Retina (tissue), 1 donor: ENCODE measurements at places on chromosomes 12 and 14.
A peak's percentile ranks its signal among the peaks of the same experiment; 100 is the strongest.

- DNase-seq: no peak
Observed at GRCh38 chr12:132079200-132079599, 64.9 kb downstream of the DDX51 start.

DNA sequence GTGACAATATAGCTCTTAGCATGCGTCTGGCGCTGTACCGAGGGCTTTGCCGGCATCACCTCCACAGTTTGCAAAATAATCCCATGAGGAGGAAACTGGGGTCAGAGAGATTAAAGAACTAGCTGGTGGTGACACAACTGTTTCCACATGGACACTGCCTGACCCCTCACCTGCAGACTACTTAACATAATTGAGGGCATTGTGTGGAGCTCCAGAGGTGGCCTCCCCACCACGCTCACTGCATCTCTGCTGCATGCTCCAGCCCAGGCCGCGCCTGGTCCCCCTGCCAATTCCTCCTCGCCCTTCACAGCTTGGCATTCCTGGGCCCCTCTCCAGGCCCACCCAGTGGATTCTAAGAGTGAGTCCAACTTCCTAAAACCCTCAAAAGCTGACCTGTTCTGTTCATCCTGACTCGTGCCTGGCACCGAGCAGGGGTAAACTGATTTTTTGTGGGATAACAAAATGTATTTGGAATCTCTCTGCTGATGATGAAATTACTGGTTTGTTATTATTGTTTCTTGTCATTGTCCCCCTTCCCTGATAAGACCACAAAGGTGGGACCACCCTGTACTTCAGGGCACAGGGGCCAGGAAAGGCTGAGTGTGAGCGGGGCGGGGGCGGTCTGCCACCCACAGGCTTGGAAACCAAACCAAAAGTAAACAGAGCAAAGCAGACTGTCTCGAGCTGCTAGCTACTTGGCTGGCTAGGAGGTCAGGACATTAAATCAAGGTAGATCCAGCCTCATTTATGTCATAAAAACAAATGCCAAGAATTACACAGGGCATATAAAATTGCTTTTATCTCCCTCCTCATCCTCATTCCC lies 40.6 kb downstream of the CHGA start:
- DNase-seq: no peak

DNA sequence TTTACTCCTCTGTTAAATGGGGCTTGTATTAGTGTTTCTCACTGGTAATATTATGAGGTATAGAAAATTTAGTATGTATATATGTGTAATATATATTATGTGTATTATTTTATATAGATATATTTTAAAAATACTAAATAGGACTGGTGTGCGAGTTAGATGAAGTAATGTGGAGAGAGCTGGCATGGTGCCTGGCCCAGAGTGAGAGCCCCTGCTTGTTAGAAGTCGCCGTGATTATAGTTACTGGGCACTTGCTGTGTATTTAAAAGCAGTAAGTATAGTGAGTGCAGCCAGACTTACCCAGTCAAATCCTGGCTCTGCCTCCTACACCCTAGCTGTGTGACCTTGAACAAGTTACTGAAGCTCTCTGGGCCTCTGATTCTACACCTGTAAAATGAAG lies 48.0 kb downstream of the WSCD2 start:
- no peak for DNase-seq

GRCh38 chr14:100622708-100623485 lies 35.7 kb upstream of the BEGAIN start:
- no peak for DNase-seq

GRCh38 chr12:71684081-71684480 lies 1.8 kb upstream of the TMEM19 start:
- DNase-seq: no peak

DNA sequence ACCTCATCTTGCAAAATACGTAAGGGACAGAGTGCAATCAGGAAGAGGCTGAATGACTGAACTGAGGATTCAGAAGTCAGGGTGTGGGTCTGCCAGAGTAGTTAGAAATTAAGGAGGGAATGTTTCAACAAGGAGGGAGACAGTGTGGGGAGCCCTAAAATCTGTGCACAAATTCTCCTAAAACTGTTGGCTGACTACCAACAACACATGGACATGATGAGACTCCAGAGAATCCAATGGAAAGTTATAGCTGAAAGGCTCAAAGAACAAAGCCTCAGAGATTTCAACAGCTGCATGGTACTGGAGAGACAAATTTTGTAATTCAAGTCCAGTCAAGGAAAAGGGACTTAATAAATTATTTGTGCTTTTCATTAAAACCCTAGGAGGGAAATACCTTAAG lies 36.1 kb upstream of the NEDD1 start:
- DNase-seq: no peak

DNA sequence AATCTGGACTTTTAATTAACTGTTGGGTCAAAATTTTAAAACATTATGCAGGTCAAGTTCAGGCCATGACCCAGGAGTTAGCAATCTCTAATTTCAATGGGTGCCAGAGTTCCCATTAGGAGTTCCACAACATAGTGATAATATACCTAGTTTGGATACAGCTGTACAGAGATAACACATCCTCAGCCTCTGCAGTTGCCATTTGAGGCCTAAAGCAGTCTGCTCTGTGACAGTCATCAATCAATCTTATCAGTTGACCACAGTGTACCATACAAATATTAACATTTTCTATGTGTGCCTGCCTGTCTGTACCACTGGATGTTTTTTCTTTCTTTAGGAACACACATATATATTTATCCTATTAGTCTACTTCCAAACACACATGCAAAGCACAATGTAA lies 54.0 kb upstream of the BBS10 start:
- no peak for DNase-seq

DNA sequence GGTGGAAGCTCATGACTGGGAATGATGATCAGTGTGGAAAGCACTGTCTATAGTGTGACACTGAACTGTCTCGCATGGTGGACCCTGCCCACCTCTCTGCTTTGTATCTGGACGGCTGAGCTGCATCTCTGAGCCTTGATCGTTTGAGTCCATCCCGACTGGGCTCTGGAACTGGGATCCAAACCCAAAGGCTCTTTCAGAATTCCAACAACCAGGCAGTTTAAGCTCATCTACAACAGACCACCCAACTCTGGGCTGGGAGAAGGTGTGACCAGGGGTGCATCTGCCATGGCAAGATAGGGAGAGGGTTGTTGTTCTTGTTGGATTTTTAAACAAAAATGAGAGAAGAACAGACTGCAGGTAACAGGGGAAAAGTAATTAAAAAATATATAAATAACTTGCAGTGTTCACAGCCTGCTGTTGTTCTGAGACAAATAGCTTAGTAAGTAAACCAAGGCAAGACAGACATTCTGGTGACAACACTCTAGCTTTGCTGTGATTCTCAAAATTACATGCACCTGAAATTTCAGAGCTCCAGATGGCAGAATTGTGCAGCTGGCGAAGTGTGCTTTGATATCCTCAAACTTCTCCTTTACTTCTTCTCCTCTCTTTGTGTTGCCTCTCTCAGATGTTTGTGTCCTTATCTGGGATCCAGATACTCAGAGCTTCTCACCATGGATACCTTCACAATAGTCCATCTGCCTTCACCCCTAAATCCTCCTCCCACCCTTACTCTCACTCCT lies 209.6 kb downstream of the EMP1 start:
- no peak for DNase-seq

GRCh38 chr12:95943330-95943842 lies at the start of gene AMDHD1:
Gene AMDHD1 (plus strand): TSS chr12:95943331. CDS start chr12:95943399, 68 bp downstream.
- peak; percentile 82 for DNase-seq

- no peak for DNase-seq
Observed at GRCh38 chr12:123254853-123255446, 16.7 kb downstream of the CDK2AP1 start.

DNA sequence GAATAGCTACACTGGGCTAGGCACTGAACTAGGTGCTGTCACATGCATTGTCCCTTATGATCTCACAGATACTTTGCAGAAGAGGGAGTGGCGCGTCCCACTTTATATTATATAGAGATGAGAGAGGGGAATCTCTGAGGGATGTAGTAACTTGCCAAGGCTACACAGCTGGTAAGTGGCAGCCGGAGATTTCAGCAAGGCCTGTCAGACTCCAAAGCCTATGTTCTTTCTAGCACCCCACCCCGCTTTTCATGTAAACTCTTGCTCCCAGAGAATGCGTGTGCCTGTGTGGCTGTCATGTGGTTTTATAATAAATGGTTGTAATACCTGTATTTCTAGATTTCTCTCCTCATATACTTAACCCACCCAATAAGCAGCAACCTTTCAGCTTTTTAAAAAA lies 39.1 kb downstream of the WDR20 start:
- DNase-seq: no peak

DNA sequence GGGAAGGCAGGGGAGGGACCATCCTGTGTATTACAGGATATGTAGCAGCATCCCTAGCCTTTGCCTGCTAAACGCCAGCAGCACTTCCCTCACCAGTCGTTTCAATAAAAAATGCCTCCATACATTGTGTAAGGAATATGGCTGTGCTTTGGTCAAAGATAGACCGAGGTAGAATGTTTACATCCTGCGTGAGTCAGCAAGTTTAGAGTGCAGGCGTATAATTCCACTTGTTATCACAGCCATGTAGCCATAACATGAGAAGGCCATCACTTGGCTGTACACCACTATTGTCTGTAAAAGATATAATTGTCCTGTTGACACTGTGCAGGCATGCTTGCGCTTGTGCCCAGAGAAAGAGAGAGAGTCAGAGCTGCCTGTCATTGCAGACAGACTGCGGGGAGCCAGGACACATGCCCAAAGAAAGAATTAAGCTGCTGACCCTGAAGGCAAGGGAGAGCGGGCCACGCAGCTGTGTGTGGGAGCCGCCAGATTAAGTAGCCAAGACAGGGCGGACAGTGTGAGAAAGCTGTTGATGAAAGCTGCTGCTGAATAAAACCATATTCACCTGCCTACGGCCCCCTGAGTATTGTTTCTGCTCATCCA lies 68.4 kb downstream of the CRACR2A start:
- peak; percentile 73 for DNase-seq

DNA sequence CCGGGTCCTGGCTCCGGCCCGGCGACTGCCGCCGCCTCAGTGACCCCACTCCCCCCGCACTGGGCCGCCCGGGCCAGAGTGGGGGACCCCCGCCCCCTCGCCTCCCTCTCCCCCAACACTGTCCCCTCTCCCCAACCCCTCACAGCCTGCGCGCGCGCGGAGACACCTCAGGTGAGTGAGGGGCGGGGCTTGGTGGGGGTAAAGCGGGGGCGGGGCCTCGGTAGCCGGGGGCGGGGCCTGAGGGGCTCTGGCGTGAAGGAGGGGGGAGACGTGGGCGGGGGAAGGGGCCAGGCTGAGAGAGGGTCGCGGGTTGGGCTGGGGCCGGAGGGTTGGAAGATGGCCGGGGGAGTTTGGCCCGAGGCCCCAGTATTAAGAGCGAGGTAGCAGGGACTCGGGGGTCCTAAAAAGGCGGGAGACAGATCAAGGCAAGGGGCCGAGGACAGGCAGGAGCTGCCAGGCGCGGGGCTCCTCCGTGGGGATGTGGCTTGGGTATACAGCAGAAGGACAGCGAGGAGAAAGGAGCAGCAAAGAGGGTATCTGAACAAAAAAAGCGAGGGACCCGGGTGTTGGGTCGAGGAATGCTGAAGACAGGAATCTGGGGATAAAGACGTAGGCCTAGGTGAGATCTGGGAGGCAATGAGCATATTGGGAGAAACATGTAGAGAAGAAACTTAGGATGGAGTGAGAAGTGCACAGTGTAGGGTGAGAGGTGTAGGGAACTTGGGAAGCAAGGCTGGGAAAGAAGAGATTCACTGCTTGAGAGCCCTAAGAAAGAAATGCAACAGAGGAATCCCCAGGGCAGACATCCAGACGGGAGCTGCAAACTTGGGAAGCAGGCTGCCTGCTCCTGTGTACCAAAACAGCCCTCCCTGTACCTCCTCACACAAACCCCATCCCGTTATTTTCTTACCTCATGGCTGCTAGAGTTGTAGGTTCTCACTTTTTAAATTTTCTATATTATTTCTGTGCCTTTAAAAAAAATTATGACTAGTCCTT lies 10.8 kb downstream of the SUOX start:
- peak; percentile 76 for DNase-seq

DNA sequence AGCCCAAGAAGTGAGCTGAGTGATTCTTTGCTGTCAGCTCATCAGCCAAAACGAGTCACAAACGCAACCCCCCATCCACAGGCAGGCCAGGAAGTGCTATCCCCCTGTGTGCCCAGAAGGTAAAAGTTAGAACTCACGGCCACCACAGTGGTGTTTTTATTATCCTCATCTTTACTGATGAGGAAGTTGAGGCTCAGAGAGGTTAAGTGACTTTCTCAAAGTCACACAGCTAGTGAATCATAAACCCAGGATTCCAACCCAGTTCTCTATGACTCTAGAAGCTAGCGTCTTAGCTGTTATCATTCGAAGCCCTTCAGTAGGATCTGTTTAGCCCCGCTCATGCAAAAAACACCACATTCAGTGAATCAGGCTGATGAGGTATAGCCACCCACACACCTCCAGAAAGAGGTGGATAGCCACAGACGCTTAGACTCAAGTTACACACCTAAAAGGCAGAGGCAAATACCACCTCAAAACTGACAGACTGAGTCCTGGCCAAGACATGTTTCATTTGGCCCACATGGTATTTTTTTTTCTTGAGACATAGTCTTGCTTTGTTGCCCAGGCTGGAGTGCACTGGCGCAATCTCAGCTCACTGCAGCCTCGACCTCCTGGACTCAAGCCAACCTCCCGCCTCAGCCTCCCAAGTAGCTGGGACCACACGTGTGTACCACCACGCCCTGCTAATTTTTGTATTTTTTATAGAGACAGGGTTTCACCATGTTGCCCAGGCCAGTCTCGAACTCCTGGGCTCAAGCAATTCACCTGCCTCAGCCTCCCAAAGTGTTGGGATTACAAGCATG lies 100.7 kb downstream of the SCARB1 start:
- no peak for DNase-seq

DNA sequence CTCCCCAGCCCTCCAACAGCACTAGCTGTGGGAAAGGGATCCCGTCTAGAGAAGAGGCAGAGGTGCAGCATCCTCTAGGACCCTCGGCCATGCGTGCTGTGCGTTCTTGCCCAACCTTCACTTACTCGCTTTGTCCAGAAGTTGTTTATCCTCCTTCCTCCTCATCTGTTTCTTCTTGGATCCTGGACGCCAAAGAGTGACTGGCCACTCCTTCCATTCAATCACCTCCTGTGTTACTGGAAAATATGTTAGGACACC lies 140.5 kb downstream of the ZFP36L1 start:
- DNase-seq: no peak

GRCh38 chr14:89869606-89870005 lies 84.9 kb downstream of the EFCAB11 start:
- DNase-seq: no peak

DNA sequence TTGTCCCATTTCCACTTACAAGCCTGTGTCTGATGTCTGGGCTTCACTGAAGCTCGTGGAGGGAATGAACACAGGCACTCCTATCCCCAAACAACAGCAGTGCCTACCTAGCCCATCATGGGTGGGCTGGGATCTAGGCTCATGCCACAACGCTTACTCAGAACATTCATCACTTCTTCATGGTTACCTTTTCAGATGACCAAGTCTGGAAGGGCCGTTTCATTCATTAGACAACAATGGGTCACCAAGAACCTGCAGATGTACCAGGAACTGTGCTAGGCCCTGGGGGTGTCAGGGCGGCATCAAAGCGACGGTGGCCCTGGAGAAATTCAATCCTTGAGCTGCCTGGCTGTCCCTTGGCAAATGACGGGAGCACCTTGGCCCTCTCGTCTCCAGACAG lies 64.9 kb upstream of the FZD10 start:
- DNase-seq: no peak

GRCh38 chr12:4114986-4115385 lies 158.6 kb upstream of the CCND2 start:
- no peak for DNase-seq
